ENCODE measurements at places on chromosomes 2 and 18.

DNA sequence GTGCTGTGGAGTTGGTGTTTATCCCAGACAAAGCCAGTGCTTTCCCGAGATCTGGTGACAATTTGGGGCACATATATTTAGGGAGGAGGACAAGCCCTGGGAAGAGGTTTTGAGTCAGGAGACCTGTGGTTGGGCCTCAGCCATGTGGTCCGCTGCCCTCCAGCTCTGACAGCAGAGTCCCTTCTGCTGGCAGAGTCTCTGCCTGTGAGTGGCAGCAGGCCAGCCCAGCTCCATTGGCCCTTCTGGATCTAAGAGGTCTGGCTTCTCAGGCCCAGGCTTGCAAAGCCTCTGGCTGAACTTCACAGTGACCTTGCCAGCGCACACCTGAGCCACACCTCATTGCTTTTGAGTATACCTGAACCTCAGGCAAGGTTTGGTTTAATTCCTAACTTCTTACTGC is 115.3 kb downstream of the BCL2L11 start:
- DNase-seq: no peak

- no peak for DNase-seq
These were observed 18.8 kb downstream of the TACR1 start for GRCh38 chr2:75180476-75180875.

- no peak for DNase-seq
These were observed 108.1 kb upstream of the KCTD1 start for GRCh38 chr18:26656431-26656943.

GRCh38 chr2:190407662-190408537 is at the start of gene MFSD6:
Gene MFSD6 (plus strand): TSS chr2:190408355. CDS start chr2:190436030, 27,675 bp downstream.
- no peak for DNase-seq

DNA sequence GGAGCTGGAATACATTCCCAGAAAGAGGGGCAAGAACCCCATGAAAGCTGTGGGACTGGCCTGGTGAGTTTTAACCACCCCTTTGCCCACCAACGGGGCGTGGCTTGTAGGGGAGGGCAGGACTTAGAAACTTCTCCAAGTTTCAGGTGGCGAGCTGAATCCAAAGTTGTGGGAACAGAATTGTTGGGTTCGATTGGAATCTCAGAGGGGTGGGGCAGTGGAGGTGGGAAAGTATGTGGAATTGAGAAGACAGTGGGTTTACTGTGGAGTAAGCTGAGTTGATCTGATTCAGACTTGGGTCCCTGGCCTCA is 1.1 kb downstream of the PNKD start:
- DNase-seq: no peak

- peak; percentile 77 for DNase-seq
These were observed 110.2 kb downstream of the ABCA12 start for GRCh38 chr2:215028231-215028630.
